ENCODE measurements at places on chromosomes 11 and 22.

DNA sequence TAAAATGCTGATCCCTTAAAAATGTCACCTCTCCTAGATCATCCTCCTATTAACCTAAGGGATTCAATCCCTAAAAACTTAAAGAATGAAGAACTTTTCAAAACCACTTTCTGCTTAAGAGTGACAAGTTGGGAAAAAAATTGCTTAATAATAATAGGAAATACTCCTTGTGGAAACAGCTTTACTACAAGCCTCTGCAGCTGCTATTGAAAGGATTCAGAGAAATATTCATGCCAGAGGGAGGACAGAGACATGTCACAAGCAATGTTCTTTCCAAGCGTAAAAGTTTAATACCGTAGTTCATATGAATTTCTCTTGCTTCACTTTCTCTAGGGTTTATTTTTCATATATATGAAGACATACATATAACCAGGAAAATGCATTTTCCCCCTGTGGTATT lies 98.2 kb downstream of the ARHGAP20 start:
- peak; percentile 32 for DNase-seq

DNA sequence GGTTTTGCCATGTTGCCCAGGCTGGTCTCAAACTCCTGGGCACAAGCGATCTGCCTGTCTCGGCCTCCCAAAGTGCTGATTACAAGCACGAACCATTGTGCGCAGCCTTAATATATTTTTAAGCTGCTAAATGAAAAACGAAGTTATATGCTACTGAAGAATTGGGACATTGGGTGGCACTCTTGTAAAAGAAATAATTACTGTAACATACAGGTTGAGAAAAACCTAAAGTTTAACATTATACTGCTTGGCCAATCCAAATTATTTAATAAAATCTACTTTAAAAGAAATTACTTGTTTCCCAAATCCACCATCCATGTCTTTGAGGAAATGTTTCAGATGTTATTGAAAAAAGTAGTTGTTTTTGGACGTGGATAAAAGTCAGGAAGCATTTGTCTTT lies 37.9 kb upstream of the ARHGAP32 start:
- DNase-seq = no peak

DNA sequence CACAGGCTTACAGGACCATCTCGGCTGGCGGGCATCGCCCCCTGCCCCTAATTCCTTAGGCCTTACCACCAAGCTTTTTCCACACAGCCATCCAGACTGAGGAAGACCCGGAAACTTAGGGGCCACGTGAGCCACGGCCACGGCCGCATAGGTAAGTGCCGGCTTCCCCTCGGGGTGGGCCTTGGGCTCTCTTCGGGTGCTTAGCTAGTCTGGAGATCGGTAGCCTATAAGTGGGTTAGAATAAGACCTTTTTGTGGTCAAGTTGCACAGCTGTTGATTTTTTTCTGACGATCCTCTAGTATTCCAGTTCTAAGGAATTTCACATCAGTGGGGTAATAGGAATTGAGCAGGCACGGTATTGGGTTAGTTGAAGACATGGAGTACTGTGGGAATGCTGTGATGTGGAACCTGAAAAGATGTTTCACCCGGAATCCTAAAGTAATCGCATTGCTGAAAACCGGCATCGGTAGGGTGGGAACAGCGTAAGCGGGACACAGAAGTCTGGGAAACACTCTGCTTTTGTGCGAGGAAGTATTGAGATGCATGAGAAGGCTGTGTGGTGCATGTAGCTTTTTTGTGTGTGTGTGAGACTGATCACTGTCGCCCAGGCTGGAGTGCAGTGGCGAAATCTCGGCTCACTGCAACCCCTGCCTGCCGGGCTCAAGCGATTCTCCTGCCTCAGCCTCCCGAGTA lies 669 bp downstream of the RPL27A start:
- DNase-seq = no peak

GRCh38 chr11:113960702-113961330 lies 14.1 kb upstream of the HTR3A start:
- no peak for DNase-seq

DNA sequence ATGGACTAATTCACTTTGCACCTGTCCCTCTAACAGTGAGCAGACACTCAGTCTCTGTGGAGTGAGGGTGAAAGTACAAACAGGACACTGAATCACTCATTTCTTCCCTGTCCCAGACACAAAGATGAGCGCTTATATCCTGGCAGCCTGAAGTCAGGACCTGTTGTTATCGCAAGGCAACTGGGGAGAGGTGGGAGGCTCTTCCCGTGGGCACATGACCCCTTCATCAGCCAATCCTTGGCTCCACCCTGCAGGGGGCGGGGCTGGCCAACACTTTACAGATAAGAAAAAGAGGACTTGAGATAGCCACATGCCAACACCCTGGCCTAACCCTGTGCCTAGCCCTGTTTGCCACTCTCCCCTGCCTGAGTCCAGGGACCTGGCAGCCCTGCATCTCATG lies 29.5 kb upstream of the TESMIN start:
- DNase-seq = no peak
